Endothelial cell of umbilical vein (primary cell): ENCODE measurements at places on chromosomes 11 and 22. TPM values are rescaled to one million over a fixed set of nuclear protein-coding genes. Genes with fewer than 3 reads are reported as not detected.
A peak's percentile ranks its signal among the peaks of the same experiment; 100 is the strongest.

OR5D16 gene
- not detected in 2 replicates for total RNA-seq

DNA sequence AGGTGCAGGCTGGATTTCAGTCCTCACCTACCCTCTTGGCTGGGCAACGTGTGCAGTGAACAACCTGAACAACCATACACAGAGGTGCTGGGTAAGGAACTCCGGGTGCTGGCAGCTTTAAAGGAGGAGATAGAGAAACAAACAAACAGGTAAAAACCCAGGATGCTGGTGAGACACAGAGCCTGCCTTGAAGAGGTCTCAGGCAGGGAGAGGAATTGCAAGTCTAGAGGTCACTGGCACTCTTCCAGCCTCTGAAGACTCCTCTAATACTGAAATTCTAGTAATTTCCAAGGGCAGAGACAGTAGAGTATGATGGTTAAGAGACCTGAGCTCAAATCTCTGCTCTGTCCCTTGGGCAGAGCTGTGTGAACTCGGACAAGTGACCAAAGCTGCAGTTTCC is 192.5 kb downstream of the CEP164 start:
- no peak for DNase-seq

TBX1 gene
- total RNA-seq, result 30.2 and 38.2 TPM in 2 replicates

- no peak for DNase-seq
These were observed 2337.9 kb upstream of the RAG2 start for GRCh38 chr11:38935941-38936340.

EFEMP2 gene
- total RNA-seq, result 76.5 and 81.7 TPM in 2 replicates

DNA sequence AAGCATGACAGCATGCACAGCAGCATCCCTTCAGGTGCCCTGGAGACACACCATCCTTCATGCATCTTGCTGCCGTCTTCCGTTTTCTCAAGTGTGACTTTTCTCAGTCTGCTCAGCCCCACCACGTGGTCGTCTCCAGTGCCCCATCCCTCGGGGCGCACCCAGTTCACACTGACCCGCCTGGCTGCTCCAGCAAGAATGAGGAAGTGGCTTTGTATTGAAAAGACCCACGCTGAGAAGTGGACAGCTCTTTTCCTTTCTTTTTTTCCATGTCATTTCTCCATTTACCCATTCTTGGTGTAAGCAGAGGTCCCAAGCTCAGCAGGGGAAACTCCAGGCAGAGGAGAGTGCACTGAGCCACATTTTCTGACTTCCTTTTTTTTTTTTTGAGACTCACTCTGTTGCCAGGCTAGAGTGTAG is 14.5 kb downstream of the SERPINH1 start:
- DNase-seq, result peak; percentile 34

GRCh38 chr11:134413826-134414731 is 2.0 kb upstream of the B3GAT1 start:
- DNase-seq, result no peak

DNA sequence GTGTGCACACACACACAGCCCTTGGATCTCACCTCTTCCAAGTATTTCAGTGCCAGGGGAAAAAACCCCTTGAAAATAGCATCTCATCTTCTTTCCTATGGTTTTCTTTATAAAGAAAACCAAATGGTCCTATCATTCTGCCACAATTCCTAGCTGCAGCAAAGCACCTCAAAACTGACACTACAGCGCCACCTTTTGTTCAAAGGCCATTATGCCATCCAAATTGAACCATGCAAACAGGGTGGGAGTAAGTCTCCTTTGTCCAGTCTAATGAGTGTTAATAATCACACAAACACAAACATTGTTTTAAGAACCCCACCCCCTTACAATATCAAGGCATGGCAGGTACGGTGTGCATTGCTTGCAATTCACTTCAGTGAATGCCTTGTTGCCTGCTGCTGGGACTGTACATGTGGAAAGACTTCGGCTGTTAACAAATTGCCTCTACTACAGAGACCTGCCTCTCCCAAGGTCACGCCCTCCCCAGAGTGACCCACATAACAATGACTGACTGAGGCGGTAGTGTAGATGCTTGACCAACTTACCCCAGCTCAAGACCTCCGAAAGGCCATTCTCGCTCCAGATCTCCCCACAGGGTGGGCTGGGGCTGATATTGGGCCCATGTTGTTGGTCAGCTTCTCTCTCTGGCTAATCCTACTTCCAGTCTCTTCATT is 31.7 kb downstream of the FAM181B start:
- DNase-seq, result peak; percentile 50

- no peak for DNase-seq
These were observed 13.1 kb downstream of the TOLLIP start for GRCh38 chr11:1296287-1296686.

- no peak for DNase-seq
These were observed 7.3 kb upstream of the PKNOX2 start for GRCh38 chr11:125157118-125157733.

PHF21B gene
- not detected in 2 replicates for total RNA-seq

GRCh38 chr11:58562375-58562800 is 13.3 kb downstream of the LPXN start:
- no peak for DNase-seq

DNA sequence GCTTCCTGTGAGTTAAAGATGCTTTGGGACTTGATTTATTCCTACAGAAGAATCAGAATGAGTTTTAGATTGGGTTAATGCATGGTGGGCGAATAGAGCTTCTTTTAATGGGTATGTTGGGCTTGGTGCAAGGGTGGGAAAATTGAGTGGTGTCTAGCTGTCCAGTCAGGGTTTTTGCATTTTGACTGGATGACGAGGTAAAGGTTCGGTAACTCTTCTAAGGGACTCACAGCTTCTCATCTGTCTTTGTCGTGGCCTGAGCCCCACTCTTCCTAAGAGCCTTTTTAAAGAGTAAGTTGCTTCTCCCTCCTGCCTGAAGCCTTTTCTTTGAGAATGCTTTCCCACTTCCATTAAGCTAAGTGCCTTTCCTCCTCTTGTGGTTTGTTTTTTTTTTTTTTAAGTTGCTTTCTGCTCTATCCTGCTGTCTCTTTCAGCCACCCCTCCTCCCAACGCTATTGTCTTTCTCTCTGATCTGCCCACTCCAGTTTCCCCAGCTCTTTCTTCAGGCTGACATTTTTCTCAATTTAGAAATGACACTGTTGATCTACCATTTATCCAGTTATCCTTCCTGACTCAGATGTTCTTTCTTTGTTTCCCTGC is 1.1 kb downstream of the DPF2 start:
- peak; percentile 33 for DNase-seq
